ENCODE measurements at places on chromosomes 1 and 21. TPM values are rescaled to one million over a fixed set of nuclear protein-coding genes. Genes with fewer than 3 reads are reported as not detected.

- no peak overlapping the region for H3K27ac ChIP-seq
- peak; percentile 81 for DNase-seq
- H3K4me3 ChIP-seq = no peak overlapping the region
- H3K36me3 ChIP-seq = no peaks in the 10 kb centered on the region
These were observed 26.5 kb downstream of the DMRTB1 start for GRCh38 chr1:53485478-53486394.

DNA sequence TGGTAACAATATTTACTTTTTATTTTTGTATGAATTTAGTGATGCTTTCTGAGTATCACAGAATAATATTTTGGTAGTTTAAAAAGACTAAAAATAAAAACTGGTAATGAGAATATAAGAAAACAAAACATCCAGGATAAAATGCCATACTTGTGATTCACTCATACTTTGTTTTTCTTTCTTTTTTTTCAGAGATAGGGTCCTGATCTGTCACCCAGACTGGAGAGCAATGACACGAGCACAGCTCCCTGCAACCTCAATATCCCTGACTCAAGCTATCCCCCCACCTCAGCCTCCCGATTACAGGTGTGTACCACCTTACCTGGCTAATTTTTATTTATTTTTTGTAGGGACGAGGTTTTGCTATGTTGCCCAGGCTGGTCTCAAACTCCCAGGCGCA lies 64.2 kb upstream of the ADAM30 start:
- no peak for DNase-seq
- peaks cover 36% of the 10 kb centered on the region for H3K36me3 ChIP-seq
- no peak overlapping the region for H3K4me3 ChIP-seq
- H3K4me1 ChIP-seq = peaks cover 9% of the 10 kb centered on the region
- no peak overlapping the region for H3K27ac ChIP-seq
- no peaks in the 10 kb centered on the region for H3K27me3 ChIP-seq

DNA sequence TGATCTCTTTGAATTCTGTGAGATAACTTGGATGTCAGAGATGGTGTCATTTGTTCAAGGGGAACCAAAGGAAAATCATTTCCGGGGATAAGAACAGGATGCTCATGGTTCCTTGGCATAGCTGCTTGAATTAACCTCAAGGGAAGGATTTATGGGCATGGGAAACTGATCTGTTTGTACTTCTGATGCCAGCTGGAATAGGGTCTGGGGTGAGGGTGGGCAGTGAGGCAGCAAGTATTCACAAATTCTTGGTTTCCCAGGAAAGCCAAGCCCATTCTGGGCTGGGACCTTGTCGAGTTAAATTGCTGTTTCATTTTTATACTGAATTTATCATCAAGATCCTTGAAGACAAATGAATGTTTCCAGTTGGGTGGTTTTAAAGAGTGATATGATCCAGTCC lies 14.1 kb downstream of the INTS3 start:
- DNase-seq = no peak
- no peak overlapping the region for H3K4me3 ChIP-seq
- H3K27ac ChIP-seq = no peak overlapping the region
- H3K4me1 ChIP-seq = peaks cover 4% of the 10 kb centered on the region

DNA sequence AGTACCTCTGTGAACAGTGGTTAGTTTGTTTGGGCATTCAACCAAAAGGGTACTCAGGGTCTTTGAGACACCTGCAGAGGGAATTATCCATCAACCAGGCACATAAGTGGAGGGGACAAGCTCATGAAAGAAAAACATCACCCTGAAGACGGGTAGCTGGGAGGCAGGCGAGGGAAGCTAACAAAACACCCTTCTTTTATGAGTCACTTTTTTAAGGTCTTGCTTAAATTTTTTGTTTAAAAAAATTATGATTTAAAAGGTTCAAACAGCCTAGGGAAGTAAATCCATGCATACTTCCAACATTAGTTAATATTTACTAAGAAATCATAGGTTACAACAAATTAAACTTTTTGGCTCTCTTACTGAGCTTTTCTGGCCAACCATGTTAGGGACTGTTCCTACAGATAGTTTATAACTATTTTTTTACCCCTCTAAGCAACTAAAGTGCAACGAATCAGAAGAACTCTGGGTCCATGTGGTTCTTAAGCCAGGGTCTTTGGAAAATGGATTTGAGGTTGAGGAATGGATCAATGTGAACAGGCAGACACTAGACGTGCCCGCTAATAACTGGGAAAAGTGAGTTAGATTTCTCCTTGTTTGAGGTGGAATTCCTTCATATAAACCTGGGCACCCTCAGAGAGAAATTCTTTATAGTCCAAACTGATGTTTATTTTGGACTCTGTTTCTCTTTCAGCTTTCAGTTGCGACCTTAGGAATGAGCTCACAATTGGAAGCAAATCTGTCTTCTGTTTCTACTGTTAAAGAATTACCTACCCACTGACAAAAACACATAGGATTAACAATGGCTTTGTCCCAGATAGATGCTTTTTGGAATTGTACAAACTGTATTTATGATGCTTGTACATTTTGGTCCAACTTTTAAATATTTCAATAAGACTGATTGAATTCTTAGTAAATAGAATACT lies 123.0 kb downstream of the LYPLAL1 start:
- H3K27me3 ChIP-seq = no peaks in the 10 kb centered on the region
- DNase-seq = no peak
- H3K4me3 ChIP-seq = no peak overlapping the region
- H3K36me3 ChIP-seq = no peaks in the 10 kb centered on the region
- H3K27ac ChIP-seq = no peak overlapping the region
- no peaks in the 10 kb centered on the region for H3K4me1 ChIP-seq

GRCh38 chr1:52225174-52225573 lies 83.3 kb downstream of the ZFYVE9 start:
- no peak overlapping the region for H3K27ac ChIP-seq
- peaks cover 1% of the 10 kb centered on the region for H3K27me3 ChIP-seq
- H3K36me3 ChIP-seq = peaks cover 4% of the 10 kb centered on the region
- no peak for DNase-seq

DNA sequence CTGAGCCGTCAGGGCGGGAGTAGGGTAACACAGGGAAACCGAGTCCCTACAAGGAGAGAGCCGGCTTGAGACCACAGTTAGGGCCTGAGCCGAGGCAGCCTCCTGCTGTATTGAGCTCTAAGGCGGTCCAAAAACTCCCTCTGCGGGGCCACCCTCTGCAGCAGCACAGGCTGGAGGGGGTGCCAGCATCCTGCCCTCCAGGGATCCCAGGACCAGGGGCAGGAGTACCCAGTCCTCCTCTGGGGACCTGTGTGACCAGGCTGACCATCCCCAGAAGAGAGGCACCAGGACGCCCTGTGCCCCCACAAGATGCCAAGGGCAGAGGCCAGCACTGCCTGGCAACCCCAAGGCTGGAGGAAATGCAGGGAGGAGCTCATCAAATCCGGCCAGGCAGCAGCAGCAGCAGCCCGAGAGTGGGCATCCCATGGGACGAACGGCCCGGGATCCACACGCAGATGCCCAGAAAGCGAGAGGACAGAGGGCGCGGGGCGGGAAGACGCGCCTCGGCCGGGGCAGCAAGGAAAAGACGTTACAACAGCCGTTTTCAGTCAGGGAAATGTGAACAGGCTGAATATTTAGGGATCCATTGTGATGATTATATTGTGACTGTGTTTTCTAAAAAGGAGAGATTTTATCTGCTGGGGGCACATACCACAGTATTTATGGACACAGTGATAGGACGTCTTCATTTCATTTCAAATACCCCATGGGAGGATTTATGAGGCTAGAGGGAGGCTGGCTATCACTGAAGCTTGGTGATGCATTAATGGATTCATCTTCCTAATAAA lies 57.1 kb upstream of the COL18A1 start:
- H3K4me3 ChIP-seq = no peak overlapping the region
- no peak overlapping the region for H3K27ac ChIP-seq
- H3K27me3 ChIP-seq = no peaks in the 10 kb centered on the region
- DNase-seq = no peak
- H3K36me3 ChIP-seq = no peaks in the 10 kb centered on the region

GRCh38 chr21:42426424-42426823 lies 22.7 kb downstream of the UBASH3A start:
- DNase-seq = no peak
- H3K27ac ChIP-seq = peak overlapping the region; percentile 43
- peak overlapping the region; percentile 69 for H3K4me3 ChIP-seq
- H3K4me1 ChIP-seq = peaks cover 52% of the 10 kb centered on the region
- peaks cover 71% of the 10 kb centered on the region for H3K36me3 ChIP-seq
- H3K27me3 ChIP-seq = no peaks in the 10 kb centered on the region

DNA sequence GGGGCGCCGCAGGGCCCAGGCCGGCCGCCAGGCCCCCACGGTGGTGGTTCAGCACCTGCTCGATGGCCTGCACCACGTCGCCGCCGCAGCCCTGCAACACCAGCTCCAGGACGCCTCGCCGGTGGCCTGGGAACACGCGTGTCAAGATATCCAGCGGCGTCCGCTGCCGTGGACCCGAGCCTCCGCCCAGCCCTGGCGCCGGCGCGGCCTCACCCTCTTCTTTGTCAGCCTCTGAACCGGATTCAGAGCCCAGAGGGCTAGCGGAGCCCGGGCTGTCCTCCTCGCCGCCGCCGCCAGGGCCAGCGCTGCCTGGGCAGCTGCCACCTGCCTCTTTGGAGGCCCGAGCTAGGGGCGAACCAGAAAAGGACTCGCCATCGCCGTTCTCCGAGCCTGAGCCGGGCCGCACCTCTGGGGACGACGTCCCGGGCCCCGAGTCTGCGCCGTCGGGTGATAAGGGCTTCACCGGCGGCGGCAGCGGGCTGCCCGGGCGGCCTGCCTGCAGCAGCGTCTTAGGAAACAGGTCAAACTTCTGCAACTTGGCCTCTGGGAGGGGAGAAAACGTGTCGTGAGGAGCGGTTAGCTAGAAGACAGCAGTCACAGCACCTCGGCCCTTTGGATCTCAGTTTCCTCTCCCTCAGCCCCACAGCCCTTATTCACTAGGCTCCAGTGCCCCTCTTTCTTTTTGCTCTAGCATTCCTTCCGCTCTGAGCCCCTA lies 3.9 kb downstream of the DMRTA2 start:
- peak; percentile 45 for DNase-seq
- peak overlapping the region; percentile 35 for H3K4me3 ChIP-seq
- peak overlapping the region; percentile 83 for H3K27ac ChIP-seq
- peaks cover 84% of the 10 kb centered on the region for H3K27me3 ChIP-seq
- peaks cover 2% of the 10 kb centered on the region for H3K36me3 ChIP-seq

DNA sequence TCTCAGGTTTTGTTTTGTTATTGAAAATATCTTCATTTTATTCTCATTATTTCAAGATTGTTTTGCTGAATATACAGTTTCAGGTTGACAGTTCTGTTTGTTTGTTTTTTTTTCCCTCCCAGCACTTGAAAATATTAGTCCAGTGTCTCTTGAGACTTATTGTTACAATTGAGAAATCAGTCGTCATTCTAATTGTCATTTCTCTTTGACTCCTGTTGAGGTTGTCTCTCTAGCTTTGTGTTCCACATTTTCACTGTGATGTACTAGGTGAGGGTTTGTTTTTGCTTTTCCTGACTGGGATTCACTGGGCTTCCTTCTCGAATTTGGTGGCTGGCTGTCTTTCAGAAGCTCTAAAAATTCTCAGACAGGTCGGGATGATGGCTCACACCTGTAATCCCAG lies 443.2 kb upstream of the VAMP3 start:
- no peak overlapping the region for H3K27ac ChIP-seq
- no peak for DNase-seq
- H3K4me1 ChIP-seq = no peaks in the 10 kb centered on the region
- peaks cover 10% of the 10 kb centered on the region for H3K27me3 ChIP-seq
- H3K4me3 ChIP-seq = no peak overlapping the region

SLC16A4 gene
- 0.23 TPM for total RNA-seq

SLC1A7 gene
- not detected for total RNA-seq
